ENCODE measurements at places on chromosomes 12 and 14.
A peak's percentile ranks its signal among the peaks of the same experiment; 100 is the strongest.

- DNase-seq = no peak
These were observed 119.6 kb upstream of the EEA1 start for GRCh38 chr12:93048656-93049055.

GRCh38 chr12:23731493-23731892, 218.0 kb downstream of the SOX5 start:
- no peak for DNase-seq

DNA sequence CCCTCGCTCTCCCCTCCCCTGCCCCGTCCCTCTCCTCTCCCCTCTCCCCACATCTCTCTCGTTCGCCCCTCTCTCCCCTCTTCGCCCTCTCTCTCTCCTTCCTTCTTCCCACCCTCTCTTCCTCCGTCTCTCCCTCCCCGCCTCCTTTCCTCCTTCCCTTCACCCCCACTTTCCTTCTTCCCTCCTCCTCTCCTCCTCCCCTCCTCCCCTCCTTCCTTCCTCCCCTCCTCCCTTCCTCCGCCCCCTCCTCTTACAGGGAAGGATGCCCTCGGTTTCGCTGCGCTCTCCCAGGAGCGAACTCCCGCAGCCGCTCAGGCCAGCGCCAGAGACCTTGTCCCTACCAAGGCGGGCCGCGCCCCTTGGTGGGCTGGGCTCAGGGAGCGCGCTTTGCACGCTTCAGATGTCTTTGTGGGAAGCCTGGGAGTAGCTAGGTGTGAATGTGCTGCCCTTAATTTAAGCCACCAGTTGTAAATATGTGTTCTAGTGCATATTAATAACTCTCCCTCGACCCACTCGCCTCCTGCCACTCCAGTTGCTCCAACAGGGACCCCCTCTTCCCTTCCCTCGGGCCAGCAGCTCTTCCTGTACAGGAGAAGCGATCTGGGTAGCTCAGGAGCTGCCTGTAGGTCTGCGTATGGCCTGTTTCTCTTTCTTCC, 13.3 kb upstream of the MAP3K9 start:
- DNase-seq = no peak

- DNase-seq = no peak
These were observed 232.8 kb downstream of the TMTC2 start for GRCh38 chr12:82919388-82920054.

DNA sequence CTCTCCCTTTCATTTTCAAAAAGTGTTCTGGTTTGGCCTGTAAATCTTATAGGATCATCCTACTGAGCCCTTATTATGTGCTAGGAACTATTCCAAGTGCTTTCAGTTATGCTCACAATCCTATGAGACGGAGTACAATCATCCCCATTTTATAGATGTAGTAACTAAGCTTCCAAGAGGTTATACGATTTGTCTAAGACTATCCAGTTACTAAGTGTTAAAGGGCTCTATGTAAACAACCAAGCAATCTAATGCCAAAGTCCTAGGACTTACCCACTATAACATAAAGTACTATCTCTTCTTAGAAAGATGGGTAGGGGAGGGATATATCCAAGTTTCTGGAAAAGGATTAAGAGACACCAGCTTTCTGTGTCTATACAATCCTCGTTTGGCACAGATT, 6.7 kb downstream of the CFL2 start:
- no peak for DNase-seq

DNA sequence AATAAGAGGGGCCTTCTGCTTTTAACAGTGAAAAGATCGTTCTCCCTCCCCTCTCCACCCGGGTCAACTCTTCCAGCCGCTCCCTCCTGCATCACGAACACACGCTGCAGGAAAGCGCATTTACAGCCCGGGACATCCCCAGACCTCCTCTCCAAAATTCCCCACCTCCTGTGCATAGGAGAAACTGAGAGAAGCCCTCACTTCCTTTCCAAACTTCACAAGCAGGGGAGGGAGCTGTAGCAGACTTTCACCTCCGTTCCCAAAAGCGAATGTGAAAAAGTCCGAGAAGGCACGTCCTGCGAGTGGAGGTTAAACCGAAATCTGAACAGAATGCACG, 513 bp downstream of the BCAT1 start:
- DNase-seq = no peak

DNA sequence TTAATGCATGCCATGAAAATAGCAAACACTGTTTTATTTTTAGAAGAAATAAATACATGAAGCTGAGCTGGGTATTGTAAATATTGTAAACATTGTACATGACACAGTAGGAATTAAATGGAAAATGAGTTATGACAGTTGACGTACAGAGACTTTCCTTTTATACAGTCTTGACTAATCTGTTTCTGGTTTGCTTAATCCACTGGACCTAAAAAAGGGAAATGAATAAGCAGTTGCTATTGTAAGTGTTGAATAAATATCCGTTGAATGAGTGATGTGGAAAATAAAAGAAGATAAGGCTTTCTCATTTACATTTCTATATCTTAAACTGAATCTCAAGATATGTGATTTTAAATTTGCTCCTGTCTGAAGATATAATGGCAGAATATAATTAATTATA, 15.0 kb downstream of the PMCH start:
- peak; percentile 74 for DNase-seq

- no peak for DNase-seq
These were observed 39.3 kb downstream of the CCDC177 start for GRCh38 chr14:69535230-69535848.

DNA sequence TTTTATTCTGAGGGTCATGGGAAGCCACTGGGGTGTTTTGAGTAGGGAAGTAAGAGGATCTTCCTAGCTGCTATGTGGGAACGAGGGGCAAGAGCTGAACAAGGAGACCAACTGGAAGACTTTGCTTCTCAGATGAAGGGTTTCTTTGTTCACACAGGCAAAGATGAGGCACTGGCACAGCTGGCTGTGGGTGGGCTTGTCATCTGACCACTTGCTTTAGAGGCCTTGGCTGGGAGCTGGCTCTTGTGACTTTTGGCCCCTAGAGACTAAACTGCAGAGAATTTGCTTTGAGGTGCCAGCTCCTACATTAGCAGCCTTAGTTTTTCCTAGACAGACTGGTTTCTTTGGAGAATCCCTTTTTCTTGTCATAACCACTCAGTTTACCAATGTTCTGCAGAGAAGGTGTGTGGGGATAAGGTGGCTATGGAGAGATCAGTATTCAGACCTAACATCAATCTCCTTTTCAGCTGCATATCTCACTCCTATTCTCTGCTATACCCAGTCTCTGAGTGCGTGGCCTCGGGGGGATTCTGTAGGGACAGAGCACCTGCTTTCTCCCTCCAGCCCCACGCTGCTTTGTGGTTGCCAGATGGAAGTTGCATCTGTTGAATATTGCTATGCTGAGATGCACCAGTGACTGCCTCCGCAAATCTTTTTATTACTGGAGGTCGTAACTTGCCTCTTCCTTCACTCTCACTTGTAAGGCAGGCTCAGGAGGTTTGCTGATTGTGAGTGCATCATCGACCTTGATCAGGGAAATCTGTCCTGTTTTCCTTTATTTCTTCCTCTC, 12.7 kb downstream of the PPP2R5C start:
- no peak for DNase-seq

DNA sequence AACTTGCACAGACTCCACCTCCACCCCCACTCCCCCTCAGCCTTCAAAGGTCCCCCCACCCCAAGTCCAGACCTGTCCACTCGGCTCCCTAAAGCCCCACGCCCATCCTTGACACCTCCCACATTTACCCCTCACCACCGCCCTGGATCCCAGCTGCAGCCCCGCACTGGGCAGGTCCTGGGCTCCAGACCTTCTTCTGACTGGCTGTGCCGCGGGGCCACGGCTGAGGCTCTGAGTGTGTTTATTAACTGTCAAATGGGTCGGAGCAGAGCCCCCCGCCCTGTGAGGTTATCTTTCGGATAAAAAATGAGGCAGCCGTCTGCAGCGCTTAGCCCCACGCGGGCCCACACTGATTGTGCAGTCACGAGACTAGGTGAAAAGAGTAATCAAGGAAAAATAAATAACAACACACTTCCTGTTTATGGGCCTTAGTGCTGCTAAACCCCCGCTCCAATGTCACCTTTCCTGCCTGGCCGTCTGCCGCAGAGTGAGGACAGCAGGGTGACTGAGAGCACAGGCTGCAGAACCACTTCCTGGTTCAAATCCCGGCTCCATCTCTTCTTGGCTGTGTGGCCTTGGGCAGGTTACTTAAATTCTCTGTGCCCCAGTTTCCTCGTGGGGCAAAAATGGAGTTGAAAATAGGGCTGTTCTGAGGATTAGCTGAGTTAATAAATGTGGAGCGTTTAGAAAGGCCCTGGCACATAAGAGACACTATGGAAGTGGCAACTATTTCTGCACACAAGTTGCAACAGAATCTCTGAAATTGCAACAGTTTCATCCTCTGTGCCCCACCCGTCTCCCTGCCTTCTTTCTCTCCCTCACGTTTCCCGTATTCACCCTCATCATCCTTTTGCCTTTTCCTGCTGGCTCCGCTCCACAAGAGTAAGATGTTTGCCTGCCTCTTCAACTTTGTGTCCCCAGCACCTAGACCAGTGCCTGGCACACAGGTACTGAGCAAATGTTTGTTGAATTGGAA, 9.4 kb downstream of the SETD1B start:
- no peak for DNase-seq

DNA sequence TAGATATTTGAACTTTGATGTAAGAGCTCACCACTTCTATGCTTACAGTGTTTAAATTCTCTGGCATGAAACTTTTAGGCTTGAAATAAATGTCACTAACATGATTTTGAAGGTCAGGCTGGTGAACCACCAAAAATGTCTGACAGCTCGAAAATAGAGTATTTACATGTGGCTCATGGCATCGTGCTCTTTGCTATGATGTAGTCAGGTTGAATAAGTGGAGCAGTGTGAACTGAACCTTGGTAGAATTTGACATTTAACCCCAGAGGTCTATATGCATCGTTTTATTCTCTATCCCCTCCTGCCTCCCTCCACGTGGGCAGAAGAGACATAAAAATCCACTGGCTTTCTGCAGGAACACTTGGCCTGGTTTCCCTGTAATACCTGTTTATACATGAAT, 369.7 kb upstream of the ATP2B1 start:
- DNase-seq = no peak

DNA sequence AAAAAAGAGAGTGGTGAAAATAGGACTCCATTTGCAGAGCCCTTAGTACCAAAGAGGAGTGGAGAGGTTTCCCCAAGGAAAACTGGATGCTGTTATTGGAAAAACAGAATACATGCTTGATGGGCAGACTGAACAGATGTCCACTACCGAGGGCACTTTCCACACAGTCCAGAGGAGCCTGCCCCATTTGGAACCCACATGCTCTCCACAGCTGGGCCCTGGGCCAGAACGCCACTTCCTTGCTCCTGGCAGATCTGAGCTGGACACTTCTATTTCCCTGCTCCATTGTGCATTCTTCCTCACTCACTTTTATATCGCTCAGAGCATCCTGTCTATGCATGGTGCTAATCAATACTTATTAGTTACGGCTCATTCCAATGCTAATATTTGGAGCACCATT, 249.9 kb downstream of the SLC15A4 start:
- no peak for DNase-seq

DNA sequence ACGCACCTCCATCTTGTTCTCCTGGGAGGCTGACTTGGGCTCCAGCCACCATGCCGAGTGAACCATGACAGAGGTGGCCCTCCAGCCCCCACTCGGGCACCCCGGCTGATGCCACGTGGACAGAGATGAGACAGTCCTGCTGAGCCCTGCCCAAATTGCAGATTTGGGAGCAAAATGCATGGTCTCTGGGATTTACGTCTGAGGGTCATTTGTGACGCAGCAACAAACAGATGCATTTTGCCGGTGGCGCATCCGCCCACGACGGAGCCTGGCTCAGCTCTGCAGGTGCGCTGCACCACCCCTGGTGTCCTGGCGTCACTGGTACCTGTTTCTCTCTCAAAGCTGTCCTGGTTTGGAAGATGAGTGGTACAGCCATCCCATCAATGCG, 31.1 kb upstream of the INF2 start:
- no peak for DNase-seq

DNA sequence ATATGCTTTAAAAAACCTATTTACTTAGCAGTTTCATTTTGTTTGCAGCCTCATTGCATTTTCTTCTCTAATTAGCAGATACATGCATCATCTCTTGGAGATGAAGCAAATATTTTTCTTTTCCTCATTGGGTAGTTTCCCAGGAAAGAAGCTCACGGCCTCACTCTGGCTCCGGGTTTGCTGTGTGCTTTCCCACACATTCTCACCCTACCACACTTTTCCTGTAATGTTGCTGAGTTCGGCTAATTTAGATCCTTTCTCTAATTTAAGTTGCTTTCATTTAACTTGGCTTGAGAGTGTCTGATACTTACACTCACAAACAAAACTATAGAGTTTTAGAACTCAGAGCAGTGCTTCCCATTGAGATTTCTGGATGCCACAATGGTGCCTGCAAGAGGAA, 928.2 kb downstream of the NRXN3 start:
- no peak for DNase-seq

- peak; percentile 16 for DNase-seq
These were observed 1.3 kb downstream of the NKX2-8 start for GRCh38 chr14:36580856-36581831.

GRCh38 chr14:67532998-67533753, at the start of gene PLEKHH1:
PLEKHH1 (plus strand) TSS chr14:67533290; CDS start chr14:67541868, 8,578 bp downstream.
- DNase-seq = no peak

GRCh38 chr14:67883717-67884116, 64.1 kb downstream of the RAD51B start:
- DNase-seq = peak; percentile 63

- peak; percentile 7 for DNase-seq
These were observed 33.7 kb upstream of the HELB start for GRCh38 chr12:66268562-66268961.

DNA sequence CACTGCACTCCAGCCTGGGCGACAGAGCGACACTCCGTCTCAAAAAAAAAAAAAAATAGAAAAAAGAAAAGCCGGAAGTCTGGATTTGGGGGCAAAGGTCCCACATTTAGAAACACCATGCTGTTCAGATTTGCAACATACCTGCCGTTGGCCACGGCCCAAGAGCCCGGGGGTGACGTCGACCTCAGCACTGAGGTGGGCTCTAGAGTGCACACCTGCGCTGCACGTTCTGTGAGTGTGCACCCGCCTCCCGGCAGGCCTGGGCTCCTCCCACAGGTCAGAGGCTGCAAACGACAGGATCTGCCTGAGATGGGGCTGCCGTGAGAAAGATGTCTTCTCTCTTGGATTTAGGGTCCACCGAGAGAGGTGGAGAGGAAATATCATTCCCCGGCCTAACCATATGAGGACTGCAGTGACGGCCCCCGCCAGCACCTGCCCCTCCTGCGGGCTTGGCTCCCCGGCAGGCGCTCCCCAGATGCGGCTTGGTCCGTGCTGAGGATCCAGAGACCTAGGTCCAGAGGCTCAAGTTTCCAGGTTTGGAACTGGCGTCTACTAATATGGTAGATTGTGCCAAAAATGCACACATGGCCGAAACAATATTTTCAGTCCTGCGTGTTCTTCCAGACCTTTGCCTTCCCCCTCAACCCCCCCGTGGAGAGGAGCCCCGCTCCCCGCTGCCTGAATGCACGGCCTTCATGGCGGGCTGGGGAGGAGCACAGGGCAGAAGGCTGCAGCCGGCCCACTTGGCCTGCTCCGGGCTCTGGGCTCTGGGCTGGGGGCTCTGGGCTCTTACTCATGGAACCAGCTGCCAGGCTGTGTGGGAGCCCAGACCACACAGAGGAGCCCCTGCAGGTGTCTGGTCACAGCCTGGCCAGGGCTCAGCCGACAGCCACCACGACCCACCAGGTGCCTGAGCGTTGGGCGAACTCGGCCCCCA, 58.8 kb upstream of the FBRSL1 start:
- DNase-seq = no peak

- no peak for DNase-seq
These were observed 230.0 kb downstream of the ANO2 start for GRCh38 chr12:5715021-5715420.

- no peak for DNase-seq
These were observed 214.2 kb downstream of the SUDS3 start for GRCh38 chr12:118590406-118591150.
